ENCODE measurements at places on chromosomes 4 and X.

DNA sequence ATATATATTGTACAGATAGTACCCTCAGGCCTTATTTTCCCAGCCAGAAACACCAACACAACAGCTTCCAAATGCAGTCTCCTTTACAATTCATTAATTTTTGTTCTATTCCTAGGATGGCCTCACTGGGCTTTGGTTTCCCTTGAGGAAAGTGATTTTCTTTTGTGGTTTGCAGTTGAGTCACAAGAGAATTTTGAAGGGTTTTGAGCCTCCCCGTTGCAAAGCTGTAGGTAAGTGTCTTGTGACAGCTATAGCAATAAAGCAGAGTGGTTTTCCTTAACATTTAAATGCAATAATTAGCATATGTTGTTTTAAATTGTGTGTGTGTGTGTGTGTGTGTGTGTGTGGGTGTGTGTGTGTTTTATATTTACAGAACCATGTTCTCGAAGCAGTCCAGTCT lies 54.1 kb upstream of the WDR17 start:
- no peak overlapping the region for H3K4me3 ChIP-seq
- DNase-seq: no peak
- no peaks in the 10 kb centered on the region for H3K27me3 ChIP-seq
- H3K27ac ChIP-seq: no peak overlapping the region
- H3K4me1 ChIP-seq: no peaks in the 10 kb centered on the region

- H3K27ac ChIP-seq: no peak overlapping the region
- DNase-seq: no peak
- H3K4me1 ChIP-seq: no peaks in the 10 kb centered on the region
- no peaks in the 10 kb centered on the region for H3K36me3 ChIP-seq
- no peak overlapping the region for H3K4me3 ChIP-seq
These were observed 1.3 kb downstream of the SULT1E1 start for GRCh38 chr4:69858690-69859089.

- no peak for DNase-seq
- H3K4me1 ChIP-seq: peaks cover 7% of the 10 kb centered on the region
- peaks cover 9% of the 10 kb centered on the region for H3K36me3 ChIP-seq
- no peak overlapping the region for H3K27ac ChIP-seq
- H3K27me3 ChIP-seq: no peaks in the 10 kb centered on the region
- H3K4me3 ChIP-seq: no peak overlapping the region
These were observed 43.9 kb downstream of the MBNL3 start for GRCh38 chrX:132444936-132445335.

DNA sequence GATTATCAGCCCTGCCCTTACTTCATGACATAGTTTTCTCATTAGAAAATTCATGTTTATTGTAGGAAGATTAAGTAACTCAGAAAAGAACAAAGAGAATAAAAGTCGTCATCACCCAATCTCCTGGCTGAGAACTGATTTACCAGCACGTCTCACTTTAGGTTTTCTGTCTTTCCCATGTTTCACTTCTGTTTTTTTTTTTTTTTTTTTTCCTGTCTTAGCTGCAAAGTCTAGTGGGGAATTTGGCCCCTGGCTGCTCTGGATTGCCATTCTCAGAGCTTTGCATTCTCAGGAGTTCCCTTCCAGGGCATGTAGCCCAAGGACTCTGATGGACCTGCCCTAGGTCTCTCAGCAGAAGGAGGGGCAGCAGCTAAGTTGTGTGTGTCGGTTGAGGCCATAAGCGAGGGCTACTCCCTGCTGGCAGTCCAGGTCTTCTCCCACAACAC lies 57.8 kb downstream of the TMEM131L start:
- H3K27ac ChIP-seq: peak overlapping the region; percentile 98
- no peaks in the 10 kb centered on the region for H3K27me3 ChIP-seq
- H3K36me3 ChIP-seq: peaks cover 29% of the 10 kb centered on the region
- H3K4me3 ChIP-seq: peak overlapping the region; percentile 17
- DNase-seq: no peak

GRCh38 chr4:103092245-103092644 lies 7.4 kb downstream of the BDH2 start:
- DNase-seq: no peak
- peaks cover 24% of the 10 kb centered on the region for H3K4me1 ChIP-seq
- peak overlapping the region; percentile 46 for H3K27ac ChIP-seq
- H3K27me3 ChIP-seq: no peaks in the 10 kb centered on the region
- peaks cover 17% of the 10 kb centered on the region for H3K36me3 ChIP-seq

GRCh38 chrX:53072418-53073114 lies 9.6 kb upstream of the TSPYL2 start:
- H3K27me3 ChIP-seq: no peaks in the 10 kb centered on the region
- H3K4me3 ChIP-seq: peak overlapping the region; percentile 88
- no peak for DNase-seq
- peaks cover 20% of the 10 kb centered on the region for H3K4me1 ChIP-seq

GRCh38 chrX:21985332-21985777 lies 44.8 kb downstream of the SMS start:
- DNase-seq: peak; percentile 46
- H3K4me3 ChIP-seq: no peak overlapping the region
- no peaks in the 10 kb centered on the region for H3K27me3 ChIP-seq
- H3K36me3 ChIP-seq: peaks cover 38% of the 10 kb centered on the region
- H3K4me1 ChIP-seq: peaks cover 15% of the 10 kb centered on the region

DNA sequence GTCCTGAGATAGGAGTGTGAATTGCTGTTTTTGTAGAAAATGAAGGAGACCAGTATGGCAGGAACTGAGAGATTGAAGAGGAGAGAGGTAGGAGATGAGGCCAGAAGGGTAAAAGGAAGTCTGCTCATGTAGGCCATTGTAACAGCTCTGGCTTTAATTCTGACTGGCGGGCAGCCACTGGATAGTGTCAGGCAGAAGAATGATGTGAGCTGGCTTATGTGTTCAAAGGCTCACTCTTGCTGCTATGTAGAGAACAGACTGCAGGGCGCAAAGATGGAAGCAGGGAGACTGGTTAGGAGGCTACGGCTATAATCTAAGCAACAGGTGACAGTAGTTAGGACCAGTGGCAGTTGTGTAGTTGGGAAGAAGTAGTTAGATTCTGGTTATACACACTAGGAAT lies 160.2 kb upstream of the FGF13 start:
- DNase-seq: no peak
- H3K27me3 ChIP-seq: no peaks in the 10 kb centered on the region
- no peak overlapping the region for H3K4me3 ChIP-seq
- no peaks in the 10 kb centered on the region for H3K36me3 ChIP-seq

DNA sequence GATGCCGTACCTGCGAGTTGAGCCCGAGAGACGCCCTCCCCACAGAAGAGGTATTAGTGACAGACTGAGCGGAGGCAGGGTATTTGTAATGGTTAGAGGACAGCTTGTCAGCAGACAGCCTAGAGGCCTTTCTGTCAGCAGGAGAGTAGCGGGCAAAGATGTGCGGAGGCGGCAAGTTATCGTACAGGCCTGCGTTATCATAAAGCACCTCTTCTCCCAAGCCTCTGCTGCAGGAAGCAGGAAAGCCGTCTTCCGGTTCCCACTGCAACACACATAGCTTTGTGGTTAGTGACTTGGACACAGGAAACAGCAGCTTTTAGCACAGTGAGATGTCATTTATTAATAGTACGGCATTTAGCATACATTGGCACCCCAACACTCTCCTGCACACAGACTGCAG lies 158.3 kb downstream of the AFAP1 start:
- H3K4me3 ChIP-seq: no peak overlapping the region
- H3K27ac ChIP-seq: peak overlapping the region; percentile 79
- H3K27me3 ChIP-seq: no peaks in the 10 kb centered on the region
- H3K4me1 ChIP-seq: peaks cover 44% of the 10 kb centered on the region

- no peaks in the 10 kb centered on the region for H3K36me3 ChIP-seq
- H3K4me3 ChIP-seq: no peak overlapping the region
- H3K4me1 ChIP-seq: no peaks in the 10 kb centered on the region
- no peak for DNase-seq
- H3K27ac ChIP-seq: no peak overlapping the region
- peaks cover 3% of the 10 kb centered on the region for H3K27me3 ChIP-seq
These were observed 105.7 kb upstream of the RASGEF1B start for GRCh38 chr4:81577392-81577791.

- no peak for DNase-seq
- H3K27me3 ChIP-seq: no peaks in the 10 kb centered on the region
- no peak overlapping the region for H3K4me3 ChIP-seq
- no peak overlapping the region for H3K27ac ChIP-seq
- no peaks in the 10 kb centered on the region for H3K36me3 ChIP-seq
These were observed 48.2 kb downstream of the PPEF1 start for GRCh38 chrX:18755651-18756050.

- H3K27ac ChIP-seq: no peak overlapping the region
- DNase-seq: no peak
- H3K4me1 ChIP-seq: no peaks in the 10 kb centered on the region
These were observed 427.9 kb downstream of the STIM2 start for GRCh38 chr4:27288496-27288895.

- H3K27me3 ChIP-seq: no peaks in the 10 kb centered on the region
- no peak overlapping the region for H3K4me3 ChIP-seq
- no peak overlapping the region for H3K27ac ChIP-seq
- no peak for DNase-seq
- H3K4me1 ChIP-seq: peaks cover 6% of the 10 kb centered on the region
These were observed 30.3 kb downstream of the CCNI start for GRCh38 chr4:77045490-77045889.

DNA sequence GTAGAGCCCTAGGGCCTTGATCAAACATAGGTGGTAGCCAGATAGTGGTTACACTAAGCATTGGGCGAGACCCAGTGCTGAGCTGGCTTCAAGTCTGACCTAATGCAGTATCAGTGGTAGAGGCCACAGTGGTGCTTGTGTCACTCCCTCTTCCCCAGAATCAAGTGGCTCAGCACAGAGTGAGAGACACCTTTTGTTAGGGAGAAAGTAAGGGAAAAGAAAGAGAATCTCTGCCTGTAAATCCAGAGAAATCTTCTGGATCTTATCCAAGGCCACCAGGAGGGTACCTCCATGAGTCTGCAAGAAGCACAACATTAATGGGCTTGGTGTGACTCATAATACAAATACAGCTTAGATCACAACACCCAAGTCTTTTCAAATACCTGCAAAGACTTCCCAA lies 117.7 kb upstream of the SLC6A14 start:
- no peaks in the 10 kb centered on the region for H3K4me1 ChIP-seq
- no peak overlapping the region for H3K27ac ChIP-seq
- no peaks in the 10 kb centered on the region for H3K36me3 ChIP-seq
- no peak for DNase-seq
- H3K4me3 ChIP-seq: no peak overlapping the region

DNA sequence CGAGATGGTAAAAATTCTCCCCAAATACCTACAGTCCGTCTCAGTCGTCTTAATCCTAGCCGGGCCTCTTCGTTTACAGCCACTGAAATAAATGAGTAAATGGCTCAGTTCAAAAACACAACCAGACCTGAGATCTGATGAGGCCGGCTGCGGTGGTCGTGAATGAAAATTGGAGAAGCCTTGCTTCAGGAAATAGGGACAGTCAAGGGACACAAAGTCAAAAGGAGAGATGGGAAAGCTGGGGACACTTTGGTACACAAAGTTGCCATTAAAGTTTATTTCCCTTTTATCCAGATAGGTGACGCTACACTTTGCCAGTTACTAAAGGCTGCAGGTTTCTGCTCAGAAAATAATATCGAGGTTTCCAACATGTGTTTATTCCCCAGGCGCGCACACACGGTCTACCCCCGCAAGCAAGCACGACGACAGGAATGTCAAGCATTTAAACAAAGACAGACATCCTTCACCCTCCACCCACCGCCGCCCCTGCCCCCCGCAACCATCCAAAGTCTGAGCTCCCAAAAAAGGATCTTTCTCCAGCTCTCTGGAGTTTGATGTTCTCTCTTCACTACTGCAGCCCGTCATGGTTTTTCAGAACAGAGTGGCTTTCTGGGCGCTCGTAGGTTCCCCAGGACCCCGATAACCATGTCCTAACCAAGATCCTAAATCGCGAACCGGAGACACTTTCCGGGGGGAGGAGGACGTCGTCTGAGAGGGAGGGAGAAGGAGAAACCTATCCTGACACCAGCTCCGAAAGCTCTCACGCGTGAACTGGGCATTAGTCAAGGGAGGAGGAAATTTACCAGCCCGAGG lies 1.3 kb upstream of the PCDH7 start:
- no peak for DNase-seq
- peaks cover 54% of the 10 kb centered on the region for H3K27me3 ChIP-seq
- H3K36me3 ChIP-seq: peaks cover 9% of the 10 kb centered on the region
- H3K4me1 ChIP-seq: peaks cover 25% of the 10 kb centered on the region
- peak overlapping the region; percentile 28 for H3K27ac ChIP-seq
- H3K4me3 ChIP-seq: peak overlapping the region; percentile 2

- H3K27ac ChIP-seq: no peak overlapping the region
- peaks cover 41% of the 10 kb centered on the region for H3K4me1 ChIP-seq
- no peaks in the 10 kb centered on the region for H3K27me3 ChIP-seq
- H3K4me3 ChIP-seq: no peak overlapping the region
These were observed 30.7 kb downstream of the TSPAN5 start for GRCh38 chr4:98627531-98628257.

GRCh38 chr4:84220990-84221389 lies 278.1 kb downstream of the NKX6-1 start:
- H3K27ac ChIP-seq: no peak overlapping the region
- DNase-seq: no peak
- H3K36me3 ChIP-seq: no peaks in the 10 kb centered on the region
- H3K27me3 ChIP-seq: no peaks in the 10 kb centered on the region
- no peak overlapping the region for H3K4me3 ChIP-seq

- peak overlapping the region; percentile 17 for H3K27ac ChIP-seq
- H3K27me3 ChIP-seq: no peaks in the 10 kb centered on the region
- H3K4me1 ChIP-seq: peaks cover 30% of the 10 kb centered on the region
- no peak for DNase-seq
- no peak overlapping the region for H3K4me3 ChIP-seq
These were observed 7.7 kb upstream of the ADD1 start for GRCh38 chr4:2835978-2836377.

DNA sequence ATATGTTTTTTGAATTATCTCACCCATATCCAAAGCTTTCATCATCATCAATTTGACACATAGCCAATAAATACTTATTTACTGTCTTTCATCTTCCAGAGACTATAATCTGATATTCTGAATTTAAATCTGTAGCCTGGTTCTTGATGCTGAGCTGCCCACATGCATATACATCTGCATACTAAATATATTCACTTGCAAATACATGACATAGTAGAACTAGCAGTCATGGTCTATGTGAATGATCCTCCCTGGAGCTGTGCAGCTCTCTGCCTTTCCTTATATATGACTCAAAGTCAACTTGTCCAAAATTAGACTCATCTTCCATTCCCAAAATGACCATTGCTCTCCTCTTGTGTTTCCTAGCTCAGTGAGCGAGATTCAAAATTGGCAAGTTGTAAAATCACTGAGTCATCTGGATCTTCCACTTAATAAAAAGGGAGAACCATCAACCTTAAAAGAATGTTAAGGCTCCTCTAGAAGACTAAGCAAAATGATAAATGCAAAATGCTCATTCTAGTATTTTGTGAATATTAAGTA lies 448.2 kb downstream of the PPARGC1A start:
- H3K27ac ChIP-seq: no peak overlapping the region
- no peaks in the 10 kb centered on the region for H3K36me3 ChIP-seq
- no peaks in the 10 kb centered on the region for H3K4me1 ChIP-seq
- H3K4me3 ChIP-seq: no peak overlapping the region

All from activated T-helper 2 cell treated with anti-CD3 and anti-CD28 coated beads, Interferon-gamma antibody, Interleukin-2, Interleukin-4, amounts not matched to agents 10 μg/mL and 5 μg/mL and 100 μg/mL, durations not matched to agents 14 hours and 24 hours and 36 hours (primary cell).